ENCODE measurements at places on chromosomes 13 and 19.

DNA sequence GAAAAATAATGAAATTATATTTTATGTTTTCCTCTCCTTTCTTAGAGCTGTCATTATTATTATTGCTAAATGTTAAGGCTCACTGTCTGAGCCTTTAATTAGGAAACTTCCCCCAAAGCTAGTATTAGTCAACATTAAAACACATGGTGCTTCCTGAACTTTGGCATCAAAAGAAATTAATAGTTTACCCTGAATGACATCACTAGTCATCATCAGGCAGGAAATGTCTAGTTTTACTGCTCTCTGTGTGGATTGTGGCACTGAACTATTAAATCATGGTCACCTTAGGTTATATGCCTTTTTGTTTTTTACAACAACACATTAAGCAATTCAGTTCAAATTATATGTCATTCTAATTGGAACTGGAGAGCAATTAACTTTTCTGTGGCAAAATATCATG, 595.5 kb downstream of the SLITRK1 start:
- DNase-seq = no peak

DNA sequence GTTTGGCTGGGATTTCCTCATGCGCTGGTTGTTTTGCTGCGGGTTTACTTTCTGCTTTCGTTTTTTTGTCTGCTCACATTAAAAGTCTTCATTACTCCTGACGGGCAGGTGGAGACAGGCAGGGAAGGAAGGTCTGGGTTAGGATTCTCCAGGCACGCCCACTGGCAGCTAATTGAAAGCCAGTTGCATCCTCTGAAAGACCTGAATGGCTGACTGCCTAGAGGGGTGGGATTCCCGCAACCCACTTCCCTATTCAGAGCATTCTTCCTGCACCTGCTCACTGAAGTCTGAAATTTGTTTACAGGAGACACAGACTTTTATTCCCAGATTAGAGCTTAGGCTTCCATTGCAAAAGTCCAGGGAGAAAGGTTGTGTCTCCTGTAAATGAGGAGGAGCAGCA, 172.0 kb downstream of the UQCRFS1 start:
- DNase-seq = no peak

GRCh38 chr19:29517946-29518345, 7.8 kb upstream of the VSTM2B start:
- DNase-seq = no peak

DNA sequence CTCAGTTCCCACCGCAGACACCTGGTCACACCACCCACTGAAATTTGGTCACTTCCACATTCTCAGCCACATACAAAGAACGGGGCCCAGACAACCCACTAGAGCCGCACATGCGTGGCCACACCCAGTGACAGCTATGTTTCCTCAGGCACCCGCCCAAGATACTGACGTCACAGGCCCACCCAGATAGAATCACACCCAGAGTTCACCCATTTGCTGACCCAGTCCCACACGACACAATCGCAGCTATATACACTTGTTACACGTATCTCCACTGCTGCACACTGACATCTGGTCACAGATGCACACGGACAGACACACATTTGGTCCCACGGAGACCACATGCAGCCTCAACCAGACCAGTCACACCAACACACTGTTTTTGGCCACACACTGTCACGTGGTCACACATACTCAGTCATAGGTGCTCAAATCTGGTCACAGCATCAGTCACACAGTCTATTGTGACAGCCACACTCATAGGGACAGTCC, 2.9 kb downstream of the NUMBL start:
- no peak for DNase-seq

DNA sequence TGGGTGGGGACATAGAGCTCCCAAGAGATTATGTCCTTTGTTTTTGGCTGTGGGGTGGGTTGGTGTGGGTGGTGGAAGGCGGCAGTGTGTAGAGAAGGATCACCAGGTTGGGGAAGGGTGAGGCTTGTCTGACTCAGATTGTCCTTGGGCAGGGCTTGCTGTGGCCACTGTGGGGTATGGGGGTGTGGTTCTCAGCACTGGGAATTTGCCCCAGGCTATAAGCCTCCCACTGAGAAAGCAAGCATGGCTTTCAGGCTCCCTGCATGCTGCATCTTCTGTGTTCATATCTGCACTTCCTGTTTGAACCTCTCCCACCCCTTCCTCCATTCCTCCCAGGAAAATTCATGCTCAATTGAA, 34.9 kb downstream of the DNAJC15 start:
- no peak for DNase-seq

GRCh38 chr13:79973533-79973963, 367.4 kb downstream of the SPRY2 start:
- no peak for DNase-seq

GRCh38 chr13:42754801-42755510, 26.4 kb upstream of the FAM216B start:
- no peak for DNase-seq

GRCh38 chr19:47781590-47782262, 3.2 kb downstream of the SELENOW start:
- no peak for DNase-seq

DNA sequence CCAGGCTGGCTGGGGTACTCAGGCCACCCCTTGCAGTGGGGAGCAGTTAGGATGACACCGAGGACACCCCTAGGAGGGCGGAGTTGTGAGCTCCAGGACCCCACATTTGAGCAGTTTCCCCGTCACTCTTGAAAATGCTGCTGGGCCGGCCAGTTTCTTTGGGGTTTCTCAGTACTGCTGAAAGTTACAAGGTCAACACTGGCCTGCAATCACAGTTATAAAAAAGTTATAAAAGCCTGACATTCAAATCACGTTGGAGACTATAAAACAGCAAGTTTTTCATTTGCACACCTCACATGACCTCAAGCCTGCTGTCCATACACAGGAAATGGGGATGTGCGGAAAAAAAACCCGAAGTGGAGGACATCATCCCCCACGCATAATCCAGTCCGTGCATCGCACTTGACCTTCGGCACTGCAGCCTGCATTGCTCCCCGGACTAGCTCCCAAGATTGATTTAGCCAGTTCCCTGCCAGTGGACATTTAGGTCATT, 27.0 kb downstream of the DNM2 start:
- no peak for DNase-seq

GRCh38 chr13:74726206-74726605, 592.0 kb upstream of the KLF12 start:
- DNase-seq = no peak

DNA sequence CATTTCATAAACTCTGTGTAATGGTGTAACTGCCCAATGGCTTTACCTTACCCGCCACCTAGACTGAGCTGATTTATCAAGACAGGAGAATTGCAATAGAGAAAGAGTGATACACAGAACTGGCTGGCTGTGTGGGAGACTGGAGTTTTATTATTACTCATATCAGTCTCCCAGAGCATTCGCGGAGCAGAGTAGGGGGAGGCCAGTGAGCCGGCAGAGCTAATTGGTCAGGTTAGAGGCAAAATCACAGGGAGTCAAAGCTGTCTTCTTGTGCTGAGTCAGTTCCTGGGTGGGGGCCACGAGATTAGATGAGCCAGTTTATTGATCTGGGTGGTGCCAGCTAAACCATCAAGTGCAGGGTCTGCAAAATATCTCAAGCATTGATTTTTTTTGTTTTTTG, 23.4 kb upstream of the SLITRK1 start:
- no peak for DNase-seq

DNA sequence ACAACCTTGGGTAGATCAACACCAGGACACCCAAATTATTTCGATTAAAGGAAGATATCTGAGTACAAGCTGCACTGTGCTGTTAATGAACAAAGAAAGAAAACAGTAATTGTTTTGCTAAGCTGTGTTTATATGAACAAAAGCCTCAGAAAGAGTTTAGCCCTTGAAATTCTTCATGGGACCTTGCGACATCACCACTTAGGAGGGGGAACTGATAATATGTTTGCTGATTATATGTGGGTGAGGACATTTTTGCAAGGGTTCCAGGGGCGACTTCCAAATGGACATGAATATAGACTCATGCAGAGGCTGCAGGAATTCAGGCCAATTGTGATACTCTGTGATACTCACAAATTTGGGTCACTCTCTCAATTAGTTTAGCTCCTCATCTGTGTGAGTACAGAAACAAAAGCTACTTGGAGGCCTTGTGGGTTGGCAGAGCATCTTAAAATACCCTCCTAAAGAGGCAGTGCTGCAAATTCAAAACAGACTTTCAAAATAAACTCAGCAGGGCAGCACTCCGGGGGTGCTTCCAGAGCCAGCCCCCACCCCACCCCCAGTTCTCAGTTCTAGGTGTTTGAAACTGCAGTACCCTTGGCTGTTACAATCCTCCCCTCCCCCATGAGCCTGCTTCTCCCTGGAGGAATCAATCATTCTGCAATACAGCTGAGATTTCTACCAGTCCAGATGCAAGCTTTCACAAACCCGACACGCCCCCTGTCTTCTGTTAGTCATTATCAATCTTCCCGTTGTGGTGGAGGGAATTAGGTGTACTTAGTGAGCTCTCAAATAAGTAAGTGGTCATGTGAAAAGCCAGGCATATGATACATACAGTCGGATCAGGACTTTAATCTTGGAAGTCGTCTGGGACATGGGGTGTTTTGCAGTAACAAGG, 97.0 kb upstream of the MBNL2 start:
- peak; percentile 88 for DNase-seq

DNA sequence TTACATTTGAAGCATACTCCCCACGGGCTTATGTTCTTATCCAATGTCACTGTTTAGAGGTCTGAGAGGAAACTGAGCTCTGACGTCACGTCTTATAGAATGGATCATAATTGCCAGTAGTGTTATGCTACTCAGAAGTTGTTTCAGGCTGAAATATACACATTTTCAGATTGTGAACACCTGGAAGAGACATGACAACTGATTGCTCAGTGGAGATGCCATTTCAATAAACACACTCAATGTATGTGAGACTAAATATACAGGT, 17.3 kb downstream of the FLT1 start:
- DNase-seq = no peak

GRCh38 chr13:25961294-25961693, 90.5 kb downstream of the SHISA2 start:
- DNase-seq = no peak

- DNase-seq = no peak
Measured at GRCh38 chr13:80360453-80360800, 19.5 kb upstream of the SPRY2 start.

DNA sequence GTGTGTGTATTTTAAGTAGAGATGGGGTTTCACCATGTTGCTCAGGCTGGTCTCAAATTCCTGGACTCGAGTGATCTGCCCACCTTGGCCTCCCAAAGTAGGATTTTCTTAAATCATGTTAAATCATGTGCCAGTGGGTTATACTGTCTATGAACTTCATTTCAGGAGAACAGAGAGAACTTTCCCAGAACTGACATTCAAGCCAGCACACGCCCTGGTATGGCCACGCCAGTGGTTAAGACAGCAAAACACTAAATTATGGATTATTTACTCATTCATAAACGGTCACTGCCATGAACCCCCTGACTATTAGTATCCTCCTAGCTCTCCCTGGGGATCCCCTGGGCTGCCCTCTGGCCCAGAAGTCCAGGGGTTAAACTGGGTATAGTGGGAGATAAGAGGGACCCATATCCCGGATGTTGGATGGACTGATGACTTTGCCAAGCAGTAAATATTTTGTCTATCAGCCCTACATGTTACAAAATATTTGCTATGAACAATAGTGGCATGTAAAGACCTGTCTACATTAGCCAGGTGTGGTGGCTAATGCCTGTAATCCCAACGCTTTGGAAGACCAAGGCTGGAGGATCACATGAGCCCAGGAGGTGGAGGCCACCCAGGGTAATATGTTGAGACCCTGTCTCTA, 16.1 kb upstream of the STRN4 start:
- DNase-seq = no peak

GRCh38 chr13:62678039-62678438, 1262.4 kb upstream of the PCDH20 start:
- DNase-seq = no peak

DNA sequence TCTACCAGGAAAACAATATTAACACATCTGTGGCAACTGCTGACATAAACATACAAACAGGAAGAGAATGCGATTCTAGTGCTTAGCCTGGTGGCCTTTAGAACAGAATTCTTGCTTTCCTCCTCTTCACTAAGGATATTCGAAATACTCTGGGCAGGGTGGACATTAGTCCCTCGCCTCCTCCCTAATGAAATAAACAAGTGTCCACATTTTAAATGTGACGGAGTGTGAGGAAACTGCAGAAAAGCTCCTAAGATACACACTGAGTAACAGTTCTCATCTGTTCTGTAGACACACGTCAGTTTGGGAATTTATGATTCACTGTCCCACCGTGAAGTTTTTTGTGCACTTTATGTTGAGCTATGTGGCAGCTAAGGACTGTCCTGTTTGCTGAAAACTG, 639 bp downstream of the STARD13 start:
- no peak for DNase-seq

DNA sequence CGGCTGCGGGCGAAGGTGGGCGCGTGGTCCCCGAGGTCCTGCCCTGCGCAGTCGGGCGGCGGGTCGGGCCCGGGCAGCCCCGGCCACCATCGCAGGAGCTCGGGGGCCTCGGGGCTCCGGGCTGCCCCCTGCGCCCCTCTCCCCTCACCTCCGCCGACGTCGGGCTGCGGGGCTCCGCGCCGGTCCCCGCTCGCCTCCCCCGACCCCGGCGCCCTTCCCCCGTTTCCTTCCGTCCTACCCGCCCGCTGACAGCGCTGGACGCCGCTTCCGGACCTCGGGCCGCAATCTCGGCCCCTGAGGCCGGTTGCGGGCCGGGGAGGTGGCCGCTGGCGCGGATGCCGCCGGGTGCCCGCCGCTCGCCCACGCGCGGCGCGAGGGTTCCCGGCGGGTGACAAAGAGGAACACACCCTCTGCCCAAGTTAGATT, 720 bp downstream of the FARP1 start:
- DNase-seq = no peak

GRCh38 chr13:67184247-67184646, 45.9 kb downstream of the PCDH9 start:
- no peak for DNase-seq

DNA sequence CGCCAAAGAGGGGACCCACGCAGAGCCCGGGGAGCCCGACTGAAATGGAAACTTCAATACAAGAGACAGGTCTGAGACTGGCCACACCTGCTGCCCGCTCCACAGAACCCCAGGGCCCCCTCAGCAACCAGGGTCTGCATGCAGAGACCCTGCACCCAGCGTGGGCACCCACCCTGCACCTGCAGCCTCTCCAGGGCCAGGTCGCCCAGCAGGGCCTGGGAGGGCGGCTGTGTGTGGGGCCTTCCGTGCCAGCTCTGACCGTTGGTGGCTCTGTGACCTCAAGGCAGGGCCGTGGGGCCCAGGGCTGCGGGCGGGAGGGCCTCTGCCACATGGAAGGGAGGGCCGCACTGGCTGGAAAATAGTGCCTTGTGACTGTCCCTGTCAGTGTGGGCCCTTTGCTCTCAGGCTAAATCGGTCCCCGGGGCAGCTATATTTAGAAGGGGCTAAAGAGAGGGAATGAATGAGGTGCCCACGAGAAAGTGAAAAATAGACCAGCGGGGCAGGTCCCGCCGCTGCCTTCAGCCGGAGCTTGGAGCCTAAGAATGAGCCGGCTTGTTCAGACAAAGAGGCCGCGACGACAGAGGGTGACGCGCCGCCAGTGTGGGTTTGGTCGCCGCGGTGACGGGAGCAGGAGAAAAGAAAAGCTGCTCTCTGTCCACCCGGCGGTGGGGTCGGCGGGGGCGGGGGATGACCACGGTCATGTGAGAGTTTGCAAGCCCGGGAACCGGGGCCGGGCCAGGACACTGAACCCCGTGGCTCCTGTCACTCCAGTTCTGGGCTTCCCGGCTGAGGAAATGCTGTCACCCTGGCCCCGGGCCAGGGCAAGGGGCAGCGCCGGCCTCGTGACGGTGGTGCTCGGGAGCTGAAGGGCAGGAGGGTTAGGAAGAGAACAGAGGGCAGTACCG, 70.5 kb downstream of the GADD45B start:
- no peak for DNase-seq
